ENCODE measurements at places on chromosomes 5 and 9.
A peak's percentile ranks its signal among the peaks of the same experiment; 100 is the strongest.

GRCh38 chr9:87451149-87451548, 46.5 kb upstream of the DAPK1 start:
- DNase-seq, result no peak

DNA sequence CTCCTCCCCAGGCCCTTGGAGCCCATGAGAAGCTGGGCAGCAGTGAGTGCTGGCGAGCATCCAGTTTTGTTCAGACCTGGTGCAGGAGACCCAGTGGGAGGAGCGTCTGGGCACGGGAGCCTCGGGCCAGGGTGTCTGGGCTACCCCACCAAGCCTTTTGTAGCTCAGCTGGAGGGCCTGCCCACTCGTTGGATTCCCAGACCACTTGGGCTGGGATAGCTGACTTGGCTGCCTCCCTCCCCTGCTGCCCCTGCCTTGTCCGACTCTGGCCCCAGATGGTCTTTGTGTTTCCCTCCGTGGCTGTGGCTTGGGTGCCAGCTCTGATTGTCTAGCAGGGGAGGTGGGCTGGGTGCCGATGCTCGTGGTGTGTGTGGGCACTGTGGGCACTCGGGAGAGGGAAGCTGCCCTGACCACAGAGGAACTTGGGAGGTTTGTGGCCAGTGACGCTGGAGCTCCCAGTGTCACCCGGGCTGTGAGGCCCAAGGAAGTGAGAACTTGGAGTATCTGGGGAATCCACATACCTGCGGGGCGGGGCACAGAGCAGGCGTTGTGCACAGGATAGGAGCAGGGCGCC, 47.3 kb downstream of the WNK2 start:
- no peak for DNase-seq

DNA sequence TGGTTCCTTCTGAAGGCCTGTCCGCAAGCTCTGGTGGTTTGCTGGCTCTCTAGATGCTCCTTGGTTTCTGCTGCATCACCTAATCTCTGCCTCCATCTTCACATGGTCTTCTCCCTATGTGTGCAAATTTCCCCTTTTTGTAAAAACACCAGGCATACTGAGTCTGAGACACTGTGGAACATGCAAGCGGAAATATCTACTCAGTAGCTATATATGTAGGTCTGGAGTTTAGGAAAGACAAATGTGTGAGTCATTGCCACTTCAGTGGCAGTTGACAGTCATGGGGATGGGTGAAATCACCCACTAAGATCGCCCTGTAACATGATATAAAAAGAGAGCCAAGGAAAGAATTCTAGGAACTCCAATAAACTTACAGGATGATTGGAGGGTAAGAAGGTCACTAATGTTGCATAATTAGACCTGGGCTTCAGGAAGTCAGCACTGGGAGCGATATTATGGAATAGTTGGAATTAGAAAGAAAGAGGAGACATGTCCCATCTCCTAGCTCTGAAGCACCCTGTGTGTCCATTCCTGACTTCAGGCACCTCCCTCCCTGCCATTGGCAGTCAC, 22.7 kb upstream of the UBLCP1 start:
- no peak for DNase-seq

DNA sequence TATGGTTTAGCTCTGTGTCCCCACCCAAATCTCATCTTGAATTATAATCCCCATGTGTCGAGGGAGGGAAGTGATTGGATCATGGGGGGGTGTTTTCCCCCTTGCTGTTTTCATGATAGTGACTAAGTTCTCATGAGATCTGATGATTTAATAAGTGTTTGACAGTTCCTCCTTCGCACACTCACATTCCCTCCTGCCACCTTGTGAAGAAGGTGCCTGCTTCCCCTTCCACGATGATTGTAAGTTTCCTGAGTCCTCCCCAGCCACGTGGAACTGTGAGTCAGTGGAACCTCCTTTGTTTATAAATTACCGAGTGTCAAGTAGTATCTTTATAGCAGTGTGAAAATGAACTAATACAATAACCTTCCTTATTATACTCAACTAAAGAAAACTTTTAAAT, 24.3 kb upstream of the TEX10 start:
- no peak for DNase-seq

GRCh38 chr9:37029776-37030610, 4.1 kb downstream of the PAX5 start:
- no peak for DNase-seq

- no peak for DNase-seq
Measured at GRCh38 chr5:45162974-45163373, 354.2 kb downstream of the MRPS30 start.

DNA sequence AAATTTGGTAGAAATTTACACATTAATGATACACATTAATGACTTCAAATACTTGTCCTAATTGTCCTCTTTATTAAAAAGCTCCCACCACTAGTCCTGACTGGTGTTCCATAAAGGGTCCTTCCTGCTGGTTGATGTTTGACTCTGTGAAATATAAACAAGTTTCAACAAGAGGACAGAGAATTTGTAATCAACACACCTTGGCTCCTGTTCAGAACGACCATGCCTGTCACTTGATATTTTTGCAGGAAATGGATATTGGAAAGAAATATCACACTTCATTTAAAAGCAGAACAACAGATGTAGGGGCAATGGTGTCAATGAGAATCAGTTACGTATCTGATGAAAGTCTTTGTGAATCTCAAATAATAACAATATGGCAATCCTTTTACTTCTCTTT, 211.7 kb downstream of the ENC1 start:
- no peak for DNase-seq

GRCh38 chr5:107616213-107616612, 54.5 kb downstream of the EFNA5 start:
- DNase-seq, result no peak

GRCh38 chr9:99823681-99824377, 2.1 kb downstream of the NR4A3 start:
- peak; percentile 23 for DNase-seq

DNA sequence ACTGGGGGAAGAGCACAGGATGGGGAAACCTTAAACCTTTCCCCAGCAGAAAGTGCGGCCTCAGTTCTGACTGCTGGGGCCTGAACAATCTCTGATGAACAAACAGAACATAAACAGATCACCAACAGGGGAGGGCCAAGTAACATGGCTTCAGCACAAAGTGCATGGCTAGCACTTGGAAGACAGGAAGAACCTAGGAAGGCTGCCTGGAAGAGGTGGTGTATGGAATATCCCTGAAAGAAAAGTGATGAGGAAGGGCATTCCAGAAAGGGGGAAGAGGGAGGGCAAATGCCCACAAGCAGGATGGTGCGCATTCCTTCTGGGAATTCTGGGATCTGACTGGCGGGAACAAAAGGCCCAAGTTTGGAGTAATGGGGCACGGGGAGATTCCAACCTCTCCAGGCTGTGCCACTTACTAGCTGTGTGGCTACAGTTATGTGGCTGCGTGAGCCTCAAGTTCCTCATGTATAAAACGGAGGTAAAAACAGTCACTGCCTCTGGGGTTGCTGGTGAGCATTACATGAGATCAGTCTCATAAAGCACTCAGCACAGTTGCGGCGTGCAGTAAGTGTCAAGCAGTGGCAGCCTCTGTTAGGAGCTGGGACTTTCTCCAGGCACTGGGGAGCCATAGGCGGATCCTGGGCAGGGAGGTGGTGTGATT, 1.6 kb downstream of the PDGFRB start:
- no peak for DNase-seq

GRCh38 chr5:68378204-68378820, 162.8 kb downstream of the PIK3R1 start:
- DNase-seq, result no peak

- no peak for DNase-seq
Measured at GRCh38 chr5:73974871-73975360, 348.9 kb downstream of the ARHGEF28 start.

- no peak for DNase-seq
Measured at GRCh38 chr9:33375238-33375840, 27.0 kb downstream of the AQP7 start.

- DNase-seq, result peak; percentile 64
Measured at GRCh38 chr5:179699616-179700237, 960 bp downstream of the CANX start.

DNA sequence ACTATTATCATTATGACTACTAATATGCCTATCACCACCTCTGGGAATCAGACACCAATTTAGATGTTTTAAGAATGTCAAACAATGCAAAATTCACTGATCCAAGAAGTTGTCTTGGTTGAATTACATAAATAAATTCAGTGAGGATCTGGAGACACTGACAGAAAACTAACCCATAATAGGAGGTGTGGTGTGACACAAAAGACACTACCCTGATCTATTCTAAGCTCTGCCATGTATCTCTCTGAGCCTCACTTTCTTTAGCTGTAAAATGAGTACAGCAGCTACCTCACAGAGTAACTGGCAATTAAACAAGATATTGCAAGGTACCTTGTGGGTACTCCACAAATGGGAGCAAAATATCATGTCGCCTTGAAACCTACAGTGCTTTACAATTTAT, 7.5 kb downstream of the CDK5RAP2 start:
- no peak for DNase-seq

DNA sequence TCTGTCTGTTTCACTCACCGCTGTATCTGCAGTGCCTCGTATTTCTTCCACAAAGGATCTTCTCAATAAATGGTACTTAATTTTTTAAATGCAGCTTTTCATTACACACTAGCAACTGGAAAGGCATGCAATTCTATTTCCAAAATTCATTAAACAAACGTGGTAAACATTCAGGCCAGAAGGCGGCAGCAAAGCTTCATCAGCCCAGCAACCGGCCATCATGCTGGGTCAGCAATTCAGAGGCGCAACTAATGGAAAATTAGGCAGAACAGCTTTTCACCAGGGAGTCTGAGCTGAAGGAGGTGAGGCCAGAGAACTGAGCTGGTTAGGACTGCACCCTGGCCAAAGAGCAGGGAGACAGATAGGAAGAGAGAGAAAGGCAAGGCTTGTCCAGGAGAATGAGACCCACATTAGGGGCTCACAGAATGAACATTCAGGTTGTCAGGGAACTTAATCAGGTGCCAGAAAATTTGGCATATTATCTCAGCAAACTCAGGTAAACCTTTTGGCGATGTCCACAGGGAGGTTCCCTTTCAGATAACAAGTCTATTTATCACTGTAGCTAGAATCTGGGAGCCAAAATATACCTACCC, 17.7 kb upstream of the RNF180 start:
- no peak for DNase-seq

DNA sequence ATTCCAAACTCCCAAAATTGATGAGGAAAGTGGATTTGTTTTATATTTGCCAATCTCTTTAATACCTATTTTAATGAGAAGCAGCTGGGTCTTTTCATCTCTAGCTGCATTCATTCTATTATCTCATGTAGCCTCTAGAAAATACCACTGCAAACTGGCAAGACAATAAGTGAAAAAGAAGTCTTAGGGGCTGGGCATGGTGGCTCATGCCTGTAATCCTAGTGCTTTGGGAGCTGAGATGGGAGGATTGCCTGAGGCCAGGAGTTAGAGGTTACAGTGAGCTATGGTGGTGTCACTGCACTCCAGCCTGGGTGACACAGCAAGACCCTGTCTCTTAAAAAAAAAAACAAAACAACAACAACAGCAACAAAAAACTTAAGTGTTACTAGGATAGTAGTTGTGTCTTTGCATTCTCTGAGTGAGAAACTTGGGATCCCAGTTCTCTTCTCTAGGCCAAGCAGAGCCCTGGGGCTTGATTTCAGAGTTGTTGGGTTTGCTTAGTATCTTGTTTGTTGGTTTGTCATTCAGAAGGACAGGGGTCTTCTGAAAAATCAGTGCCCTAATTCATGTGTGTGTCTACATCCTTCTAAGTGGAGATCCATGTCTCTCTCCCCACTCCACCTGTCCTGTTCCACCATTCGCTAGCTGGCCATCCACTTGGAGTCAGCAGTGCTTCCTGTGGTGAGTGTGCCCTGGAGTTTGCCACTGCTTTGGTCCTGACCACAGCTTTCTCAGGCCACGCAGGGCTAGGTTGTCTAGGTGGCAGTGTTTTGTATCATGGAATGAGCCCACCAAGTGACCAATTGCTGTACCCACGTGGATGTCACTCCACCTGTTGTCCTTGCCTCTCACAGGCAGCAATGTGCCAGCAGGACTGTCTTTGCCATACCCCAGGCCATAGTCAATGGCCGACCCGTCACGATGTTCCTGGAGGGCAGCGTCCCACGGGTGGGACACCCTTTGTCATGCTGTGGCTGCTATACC, 19.5 kb downstream of the MARCHF6 start:
- no peak for DNase-seq

GRCh38 chr9:37747271-37747753, 6.3 kb upstream of the TRMT10B start:
- DNase-seq, result peak; percentile 41
